GF-D8 (cell line): ENCODE measurements at places on chromosomes 5 and 9.

GRCh38 chr5:59504043-59504442 is 389.5 kb downstream of the PDE4D start:
- DNase-seq, result no peak

DNA sequence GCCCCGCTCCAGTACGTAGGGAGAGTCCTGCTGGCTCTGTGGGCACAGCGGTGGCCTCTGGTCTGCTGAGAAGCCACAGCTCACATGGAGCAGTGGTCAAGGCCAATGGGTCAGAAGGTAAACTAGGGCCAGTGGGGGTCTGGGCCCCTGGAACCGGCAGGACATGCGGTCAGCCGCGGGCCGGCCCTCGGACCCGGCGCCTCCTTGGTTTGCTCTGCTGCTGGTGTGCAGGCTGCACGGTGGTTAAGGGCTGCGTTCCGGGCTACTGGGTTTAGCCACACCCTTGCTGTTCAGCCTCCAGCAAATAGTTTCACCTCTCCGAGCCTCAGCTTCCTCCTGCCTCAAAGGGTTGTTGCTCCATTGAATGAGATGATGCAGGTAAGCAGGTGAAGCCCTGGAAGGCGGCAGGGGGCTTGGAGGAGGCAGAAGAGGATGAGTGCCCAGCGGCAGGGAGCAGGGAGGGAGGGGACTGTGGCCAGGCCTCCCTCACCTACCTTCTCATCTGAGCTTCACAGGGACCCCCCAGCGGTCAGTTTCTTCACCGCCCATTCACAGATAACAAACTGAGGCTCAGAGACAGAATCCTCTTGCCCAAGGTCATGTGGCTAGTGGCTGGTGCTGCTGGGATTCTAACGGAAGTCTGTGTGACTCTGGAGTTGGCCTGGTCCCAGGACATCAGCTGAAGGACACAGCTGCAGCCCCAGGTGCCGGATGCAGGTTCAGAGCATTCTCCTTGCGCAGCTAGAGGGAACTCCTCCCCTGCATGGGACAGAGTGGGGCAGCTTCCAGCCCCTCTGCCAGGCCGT is 3.7 kb upstream of the COL5A1 start:
- no peak for DNase-seq

GRCh38 chr9:108779551-108780325 is 76.0 kb downstream of the ACTL7B start:
- DNase-seq, result no peak

DNA sequence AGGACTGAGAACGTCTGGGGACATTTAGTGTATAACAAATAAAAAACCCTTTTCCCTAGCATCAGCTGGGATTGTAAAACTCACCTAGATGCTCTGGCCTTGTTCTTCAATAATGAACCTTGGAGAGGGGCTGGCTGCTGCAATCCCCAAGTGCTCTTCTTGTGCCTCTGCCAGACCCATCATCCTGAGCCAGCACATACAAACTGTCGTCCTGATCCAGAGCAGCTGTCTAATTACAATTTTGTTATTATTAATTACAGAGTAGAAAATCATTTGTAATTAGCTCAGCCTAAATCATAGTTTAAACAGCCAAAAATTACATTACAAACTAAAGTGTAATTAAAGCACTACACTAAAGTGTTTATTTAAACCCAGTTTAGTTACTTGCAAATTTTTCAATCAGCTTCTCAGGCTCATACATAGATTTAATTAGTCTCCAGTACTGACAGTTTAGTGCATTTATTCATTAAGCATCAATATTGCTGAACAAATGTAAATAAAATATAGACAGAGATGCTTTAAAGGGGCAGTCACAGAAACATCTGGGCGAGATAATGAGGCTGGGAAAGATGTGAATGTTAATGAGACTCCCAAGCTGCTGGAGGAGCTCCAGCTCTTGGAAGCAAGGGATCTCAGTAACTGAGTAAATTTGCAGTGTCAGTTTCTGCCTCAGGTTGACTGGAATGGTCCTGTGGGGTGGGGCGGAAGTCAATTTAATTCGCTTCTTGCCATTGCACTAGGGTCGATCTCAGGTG is 632.3 kb upstream of the TLE4 start:
- DNase-seq, result no peak

DNA sequence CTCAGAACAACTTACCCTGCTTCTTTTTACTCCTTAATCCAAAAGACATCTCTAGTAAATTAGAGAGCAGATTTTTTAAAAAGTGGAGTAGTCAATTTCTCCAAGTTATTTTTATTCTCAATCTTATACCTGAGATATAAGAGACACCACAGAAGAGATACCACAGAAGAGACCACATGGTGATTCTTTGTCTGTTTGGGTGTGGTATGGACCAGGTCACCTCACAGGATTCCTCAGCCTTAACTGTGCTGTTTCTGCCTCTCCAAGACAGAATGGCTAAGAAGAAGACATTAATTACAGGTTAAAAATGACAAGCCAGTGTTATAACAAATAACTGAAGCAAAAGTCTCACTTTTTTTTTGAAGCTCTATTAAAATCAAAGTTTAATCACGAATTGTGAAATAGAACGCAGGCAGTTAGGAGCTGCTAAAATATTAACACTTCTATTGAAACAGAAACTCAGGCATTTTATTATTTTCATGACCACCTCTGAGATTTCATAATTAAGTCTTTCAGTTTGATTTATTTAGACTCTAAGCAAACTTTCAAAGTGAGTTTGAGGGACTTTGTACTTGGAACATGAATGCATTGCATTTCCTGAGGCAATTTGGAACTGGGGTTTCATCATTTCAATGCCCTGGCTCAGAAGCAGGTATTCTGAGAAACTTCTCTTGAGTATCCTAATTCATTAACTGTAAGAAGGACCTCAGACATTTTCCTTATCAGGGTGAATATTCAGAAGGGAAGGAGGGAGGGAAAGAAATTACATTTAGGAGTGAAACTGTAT is 280.7 kb downstream of the KCTD16 start:
- DNase-seq, result no peak

DNA sequence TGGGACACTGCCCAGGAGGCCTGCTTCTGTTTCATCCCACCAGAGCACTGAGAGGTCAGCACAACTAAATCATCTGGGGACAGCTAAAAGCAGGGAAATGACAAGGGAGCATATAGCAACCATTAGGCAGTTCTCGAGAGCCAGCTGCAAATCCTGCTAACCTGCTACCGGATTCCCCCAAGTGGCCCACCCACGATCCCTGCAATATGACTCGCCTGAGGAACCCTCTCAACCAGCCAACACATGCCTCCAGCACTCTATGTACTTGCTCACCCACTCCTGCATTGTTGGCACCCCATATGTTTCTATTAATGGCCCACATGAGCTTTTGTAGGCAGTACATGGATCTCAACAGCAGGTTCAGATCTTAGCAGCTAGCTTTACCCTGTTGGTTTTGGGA is 326.0 kb downstream of the GABRG2 start:
- DNase-seq, result no peak

DNA sequence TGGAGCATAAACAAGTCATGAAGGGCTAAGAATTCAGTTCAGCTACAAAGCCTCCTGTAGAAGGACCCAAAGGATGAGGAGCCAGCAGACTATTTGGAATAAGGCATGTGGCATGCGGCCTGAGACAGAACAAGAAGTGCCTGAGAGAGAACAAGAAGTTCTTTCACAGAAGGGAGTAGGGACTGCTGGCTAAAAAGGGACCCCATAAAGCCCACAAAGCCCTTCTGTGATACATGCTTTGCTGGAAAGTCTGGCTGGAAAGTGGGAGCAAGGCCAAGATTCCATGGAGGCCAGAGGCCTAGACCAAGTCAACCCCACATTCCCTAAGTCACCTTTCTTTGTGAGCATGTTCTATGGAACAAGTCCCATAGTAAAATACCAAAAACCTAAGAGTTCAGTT is 35.9 kb upstream of the UBAP2 start:
- no peak for DNase-seq

GRCh38 chr5:2140501-2141175 is 257.9 kb upstream of the IRX4 start:
- no peak for DNase-seq

DNA sequence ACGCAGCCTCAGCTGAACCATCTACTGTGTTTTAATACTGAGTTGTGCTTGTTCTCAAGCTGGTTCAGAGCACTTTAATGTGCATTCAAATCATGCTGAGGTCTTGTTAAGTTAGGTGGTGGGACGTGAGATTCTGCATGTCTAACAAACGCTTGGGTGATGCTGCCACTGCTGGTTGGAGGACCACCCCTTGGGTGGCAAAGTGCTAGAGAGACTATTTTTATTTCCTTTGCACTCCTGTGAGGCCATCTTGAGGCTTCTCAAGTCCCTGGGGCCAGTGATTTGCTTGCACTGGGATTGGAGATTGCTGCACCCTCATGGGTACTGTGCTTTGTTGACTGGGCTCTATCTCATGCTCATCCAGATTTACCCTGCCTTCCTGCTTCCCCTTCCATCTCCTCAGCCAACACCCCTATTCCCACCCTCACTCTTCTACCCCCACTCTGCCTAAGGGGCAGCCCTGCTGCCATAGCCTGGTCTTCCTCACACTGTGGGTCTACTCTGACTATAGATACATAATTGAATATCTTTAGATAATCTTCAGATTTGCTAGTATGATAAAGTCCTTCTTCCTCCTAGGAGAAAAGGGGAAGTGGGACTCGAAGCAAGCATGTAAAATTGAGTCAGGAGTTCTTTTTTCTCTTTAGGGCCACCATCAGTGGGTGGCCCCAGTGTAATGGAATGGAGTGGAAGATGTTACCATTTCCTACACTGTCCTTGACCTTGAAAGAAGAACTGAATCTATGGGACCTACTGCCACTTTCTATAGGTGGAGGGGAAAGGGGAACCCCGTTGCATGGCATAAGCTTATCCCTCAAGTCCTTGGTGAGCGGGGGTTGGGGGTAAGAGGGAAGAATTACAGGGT is 45.1 kb upstream of the SUB1 start:
- DNase-seq, result no peak

- no peak for DNase-seq
These were observed 19.3 kb upstream of the GRAMD2B start for GRCh38 chr5:126403876-126404275.

DNA sequence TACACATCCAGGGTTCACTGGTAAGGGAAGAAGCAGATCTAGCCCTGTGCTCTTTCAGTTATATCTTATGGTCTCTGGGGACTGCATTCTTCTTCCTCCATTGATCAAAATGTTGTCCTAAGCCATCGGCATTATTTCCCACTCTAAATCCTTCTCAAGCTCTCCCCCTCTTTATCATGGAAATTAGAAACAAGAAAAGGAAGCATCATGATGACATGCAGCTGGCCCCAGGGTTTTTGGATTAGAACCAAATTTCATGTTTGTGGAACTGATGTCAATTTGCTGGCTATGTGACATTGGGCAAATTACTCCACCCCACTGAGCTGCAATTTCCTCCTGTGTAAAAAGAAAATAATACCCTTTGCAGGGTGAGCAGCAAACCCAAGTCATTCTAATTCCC is 39.5 kb downstream of the MFAP3 start:
- peak; percentile 31 for DNase-seq

- no peak for DNase-seq
These were observed 68.8 kb upstream of the ABL1 start for GRCh38 chr9:130766021-130766926.

- DNase-seq, result no peak
These were observed 292.6 kb downstream of the ZSWIM6 start for GRCh38 chr5:61624553-61625136.

DNA sequence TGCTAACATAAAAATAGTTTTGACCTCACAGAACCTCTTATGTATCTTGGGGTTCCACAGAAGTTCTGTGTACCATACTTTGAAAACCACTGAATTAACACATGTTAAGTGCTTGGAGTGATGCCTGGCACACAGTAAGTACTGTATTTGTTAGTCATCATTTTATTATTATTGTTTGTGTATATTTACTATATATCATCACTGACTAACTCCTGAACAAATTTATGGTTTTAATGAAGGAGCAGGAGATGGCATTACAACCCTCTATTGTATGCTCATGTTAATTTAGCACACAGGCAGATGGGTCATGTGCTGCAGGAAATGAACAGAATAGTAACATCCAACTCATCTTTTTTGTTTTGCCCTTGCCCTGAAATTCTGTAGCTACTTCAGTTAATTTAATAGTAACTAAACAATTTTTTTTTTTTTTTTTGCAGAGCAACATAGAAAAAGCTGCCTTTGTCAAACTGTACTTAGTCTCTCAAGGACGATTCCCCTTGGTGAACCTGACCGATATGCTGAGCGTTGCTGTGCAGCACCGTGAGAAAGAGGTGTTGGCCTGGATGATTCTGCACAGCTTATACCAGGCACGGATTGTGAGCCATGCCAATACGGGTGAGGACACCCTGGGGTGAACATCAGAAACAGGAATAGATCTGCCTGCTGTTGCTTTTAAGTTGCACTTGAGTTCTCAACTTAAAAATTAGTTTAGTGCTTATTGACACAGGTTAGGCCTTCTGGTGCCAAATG is 45.4 kb downstream of the HACD4 start:
- no peak for DNase-seq

DNA sequence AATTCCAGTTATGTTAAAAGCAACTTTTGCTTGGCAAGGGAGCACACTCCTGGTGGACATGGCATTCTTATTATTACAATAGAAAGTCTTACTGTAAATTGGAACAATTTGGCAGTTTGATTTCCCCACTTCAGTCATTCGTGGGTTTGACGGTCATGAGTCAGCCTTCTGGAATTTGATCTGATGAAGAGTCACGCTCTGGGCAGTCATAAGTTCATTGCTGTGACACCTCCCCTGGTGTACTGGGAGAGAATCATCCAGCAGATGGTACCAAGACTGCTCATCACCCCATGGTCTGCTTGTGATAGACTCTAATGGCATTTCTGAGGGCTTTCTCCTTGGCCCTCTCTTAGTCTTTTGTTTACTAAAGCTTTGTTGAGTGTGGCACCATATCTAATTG is 53.8 kb downstream of the GLRA1 start:
- DNase-seq, result no peak

- DNase-seq, result no peak
These were observed 16.1 kb upstream of the ZNF462 start for GRCh38 chr9:106846857-106847256.

- no peak for DNase-seq
These were observed 35.5 kb downstream of the PTGS1 start for GRCh38 chr9:122406070-122406890.

DNA sequence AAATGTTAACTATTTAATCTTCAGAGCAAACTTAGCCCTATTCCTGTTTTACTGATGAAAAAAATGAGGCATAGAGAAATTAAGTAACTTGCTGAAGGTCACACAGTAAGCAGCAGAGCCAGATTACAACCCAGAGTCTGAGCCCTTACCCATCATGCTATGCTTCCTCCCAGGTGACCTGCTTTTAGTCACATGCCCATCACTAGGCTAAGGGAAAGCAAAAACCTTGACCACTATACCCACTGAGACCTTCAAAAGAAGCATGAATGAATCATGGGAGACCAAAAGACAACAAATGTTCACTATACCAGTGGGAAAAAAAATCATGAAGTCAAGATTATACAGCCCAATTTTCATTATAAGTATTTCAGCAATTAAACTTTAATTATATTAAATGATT is 5.3 kb upstream of the HAUS6 start:
- DNase-seq, result no peak

- no peak for DNase-seq
These were observed 681 bp upstream of the ETF1 start for GRCh38 chr5:138543730-138544104.

- DNase-seq, result no peak
These were observed 53.5 kb downstream of the ICE1 start for GRCh38 chr5:5475975-5476374.
